SW 1271 (cell line): ENCODE measurements at places on chromosomes 2 and 18.

GRCh38 chr2:80255918-80256781 is 48.4 kb downstream of the LRRTM1 start:
- DNase-seq = no peak

GRCh38 chr2:138237667-138238384 is 263.7 kb upstream of the SPOPL start:
- no peak for DNase-seq

DNA sequence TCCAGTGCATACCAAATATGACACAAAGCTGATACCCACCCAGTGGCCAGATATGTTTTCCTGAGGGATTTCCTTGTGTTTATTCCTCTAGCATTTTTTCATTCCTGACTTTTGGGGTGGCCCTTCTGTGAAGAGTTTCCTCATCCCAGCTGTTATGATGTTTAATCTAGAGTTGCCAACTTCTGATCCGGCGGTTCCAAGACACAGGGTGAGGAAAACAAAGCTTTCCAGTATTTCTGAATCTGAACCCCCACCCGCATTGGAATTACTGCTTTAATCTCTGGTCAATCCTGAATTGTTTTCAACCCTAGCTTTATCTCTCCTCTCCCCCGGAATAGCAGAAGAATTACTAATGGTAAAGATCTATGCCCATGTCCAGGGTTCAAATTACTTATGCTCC is 39.2 kb upstream of the PNPT1 start:
- DNase-seq = no peak

DNA sequence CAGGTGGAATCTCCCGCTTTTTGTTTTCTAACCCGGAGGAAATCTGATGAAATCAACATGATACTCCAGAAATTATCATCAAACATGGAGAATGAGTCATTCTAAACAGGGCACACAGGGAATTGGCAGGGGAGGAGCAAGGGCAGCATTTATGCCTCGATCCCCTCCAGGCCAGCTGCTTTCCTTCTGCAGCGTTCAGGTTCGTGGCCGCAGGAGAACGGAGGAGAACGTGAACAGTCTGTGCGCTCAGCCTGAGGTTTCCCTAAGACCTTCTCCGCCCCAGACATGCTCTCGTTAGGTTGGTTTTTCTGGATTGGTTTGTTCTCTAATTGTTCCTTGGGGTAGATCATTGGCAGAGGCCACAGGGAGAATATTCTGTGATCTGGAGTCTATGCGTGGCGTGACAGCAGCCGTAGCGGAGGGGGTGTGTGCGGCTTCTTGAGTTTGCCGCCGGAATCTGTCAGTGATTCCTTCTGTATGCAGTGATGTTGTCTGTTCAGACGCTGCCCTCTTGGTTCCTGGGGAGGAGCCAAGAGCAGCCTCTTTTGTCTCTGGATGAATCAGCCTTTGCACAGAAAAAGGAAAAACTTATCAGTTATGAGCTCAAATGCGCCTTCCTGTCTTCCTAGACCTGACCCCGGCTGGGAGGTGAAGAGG is 75.9 kb downstream of the SH3BP4 start:
- DNase-seq = no peak

DNA sequence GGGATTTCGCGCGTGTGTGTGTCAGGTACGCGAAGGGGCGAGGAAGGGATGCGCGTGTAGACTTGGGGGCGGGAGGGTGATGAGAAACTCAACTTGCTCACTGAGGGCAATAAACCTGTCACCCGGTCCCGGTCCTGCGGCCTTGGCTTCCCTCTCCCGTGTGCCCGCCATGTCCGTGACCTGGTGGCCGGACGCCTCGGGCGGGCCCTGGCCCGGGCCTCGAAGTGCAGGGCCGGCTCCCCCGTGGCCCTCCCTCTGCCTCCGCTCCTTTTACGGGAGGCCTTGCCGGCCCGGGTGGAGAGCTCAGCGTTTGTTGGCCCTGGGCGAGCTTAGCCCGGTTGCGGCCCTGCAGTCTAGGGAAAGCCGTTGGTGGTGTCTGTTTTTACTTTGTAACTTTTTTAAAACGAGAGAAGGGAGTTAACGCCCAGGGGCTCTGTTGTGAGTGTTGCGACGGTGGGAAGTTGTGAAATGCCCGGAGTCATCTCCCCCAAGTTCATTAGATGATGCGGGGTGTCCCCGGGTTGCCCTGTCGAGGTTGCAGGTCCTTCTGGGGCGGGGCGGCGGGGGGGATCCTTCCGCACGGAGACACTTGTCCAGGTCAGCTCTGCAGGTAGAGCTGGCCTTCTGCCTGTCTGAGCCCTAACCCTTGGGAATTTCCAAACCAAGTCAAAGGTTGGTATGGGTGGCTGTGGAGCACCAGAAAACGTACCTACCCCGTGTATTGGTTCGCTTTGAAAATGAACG is 883 bp downstream of the SMCHD1 start:
- peak; percentile 25 for DNase-seq

DNA sequence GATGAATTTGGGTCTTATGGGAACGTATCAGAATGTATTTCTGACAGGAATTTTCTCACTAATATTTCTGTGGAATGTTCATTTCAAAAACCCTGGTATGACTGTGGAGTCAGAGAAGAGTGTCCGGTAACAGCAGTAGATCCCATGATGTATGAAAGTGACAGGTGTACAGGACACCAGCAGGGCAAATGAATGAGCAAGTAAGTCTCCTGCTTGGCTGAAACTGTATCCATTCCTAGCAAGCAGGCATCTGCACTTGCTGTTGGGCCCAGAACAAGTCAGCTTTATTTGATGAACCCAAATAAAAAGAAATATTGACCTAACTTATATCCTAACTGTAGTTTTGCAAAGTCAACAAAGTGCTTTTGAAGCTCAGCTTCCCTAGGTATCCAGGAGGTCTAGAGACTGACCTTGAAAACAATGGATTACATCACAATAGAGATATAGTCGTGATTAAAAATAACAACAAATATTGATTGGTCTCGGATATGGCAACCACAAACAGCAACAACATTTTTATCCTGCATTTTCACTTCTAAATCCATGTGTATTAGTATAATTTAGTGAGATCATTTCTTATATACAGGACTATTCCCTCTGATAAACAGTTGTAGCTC is 37.6 kb downstream of the NXPH2 start:
- no peak for DNase-seq

DNA sequence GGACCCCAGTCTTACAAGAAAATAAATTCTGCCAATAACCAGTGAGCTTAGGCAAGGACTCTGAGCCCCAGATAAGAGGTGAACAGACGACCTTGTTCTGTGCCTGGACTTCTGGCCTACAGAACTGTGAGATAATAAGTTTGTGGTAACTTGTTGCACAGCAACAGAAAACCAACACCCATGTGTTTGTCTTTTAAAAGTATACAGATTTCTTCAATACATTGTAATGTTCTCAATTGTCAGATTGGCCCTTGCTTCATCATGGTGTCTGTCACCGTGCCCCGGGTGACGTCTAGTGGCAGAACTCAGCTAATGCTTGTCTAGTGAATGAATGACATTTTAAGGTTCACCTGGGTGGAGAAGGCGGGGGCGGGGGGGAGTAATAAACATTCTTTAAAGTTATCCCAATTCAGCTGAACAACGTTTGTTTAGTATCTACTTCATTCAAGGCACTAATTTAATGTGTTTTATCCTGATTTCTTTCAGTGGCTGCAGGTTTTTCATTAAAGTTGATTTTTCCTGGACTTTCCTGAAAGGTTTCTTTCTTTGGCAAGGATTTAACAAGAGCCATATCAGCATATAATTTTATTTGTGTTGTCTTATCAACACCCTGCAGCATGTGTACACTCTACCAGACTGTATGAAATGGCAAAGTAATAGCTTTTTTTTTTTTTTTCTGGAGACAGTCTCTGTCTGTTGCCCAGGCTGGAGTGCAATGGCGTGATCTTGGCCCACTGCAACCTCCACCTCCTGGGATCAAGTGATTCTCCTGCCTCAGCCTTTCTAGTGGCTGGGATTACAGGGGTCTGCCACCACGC is 123.8 kb upstream of the DLX2 start:
- no peak for DNase-seq

- no peak for DNase-seq
These were observed 99.7 kb upstream of the CD302 start for GRCh38 chr2:159897720-159898119.

GRCh38 chr18:29406996-29407395 is 1230.1 kb upstream of the CDH2 start:
- no peak for DNase-seq

DNA sequence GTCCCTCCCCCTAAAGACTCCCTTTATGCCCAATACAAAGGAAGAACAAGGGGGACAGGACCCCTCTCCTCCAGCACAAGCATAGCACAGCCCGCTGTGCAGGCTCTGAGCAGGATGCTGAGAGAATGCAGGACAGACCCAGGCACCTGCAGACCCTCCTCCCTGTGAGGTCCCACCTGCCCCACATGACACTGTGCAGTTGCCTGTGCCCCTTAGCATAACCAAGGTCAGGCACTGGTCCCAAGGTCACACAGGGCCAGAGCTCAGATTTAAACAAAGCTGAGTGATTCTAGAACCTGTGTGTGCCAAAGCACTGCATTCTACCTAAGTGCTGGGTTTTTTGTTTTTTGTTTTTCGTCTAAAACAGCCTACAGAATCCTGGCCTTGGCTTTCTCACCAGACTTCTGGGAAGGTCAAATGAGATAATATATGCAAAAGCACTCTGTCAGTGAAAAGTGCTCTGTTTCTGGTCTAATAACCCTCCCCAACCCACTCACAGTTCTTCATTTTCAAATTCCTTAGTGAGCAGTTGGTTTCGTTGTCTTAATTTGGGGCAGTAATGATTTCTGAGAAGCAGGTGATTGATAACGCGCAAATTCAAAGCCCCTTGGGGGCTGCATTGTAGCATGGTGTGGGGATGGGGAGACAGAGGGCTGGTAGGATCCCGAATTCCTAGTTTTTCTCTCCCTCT is 125.7 kb downstream of the KCTD1 start:
- no peak for DNase-seq

DNA sequence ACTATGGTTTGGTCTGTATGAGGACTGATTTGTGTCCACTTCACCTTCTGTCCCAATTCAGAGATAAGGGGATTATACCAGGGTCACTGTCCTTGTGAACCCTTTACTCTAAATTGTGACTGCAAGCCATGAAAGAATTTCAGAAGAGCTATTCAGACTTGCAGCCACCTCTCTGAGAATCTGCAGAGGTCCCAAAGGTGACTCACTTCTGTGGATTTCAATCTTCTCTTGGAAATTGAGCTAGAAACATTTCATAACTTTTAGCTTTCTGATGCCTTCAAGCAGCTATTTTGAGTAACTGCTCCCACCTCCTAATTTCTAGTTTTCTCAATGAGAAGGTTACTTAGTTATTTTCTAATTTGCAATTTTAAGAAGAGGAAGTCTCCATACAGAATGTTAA is 1242.4 kb upstream of the ACVR2A start:
- no peak for DNase-seq

DNA sequence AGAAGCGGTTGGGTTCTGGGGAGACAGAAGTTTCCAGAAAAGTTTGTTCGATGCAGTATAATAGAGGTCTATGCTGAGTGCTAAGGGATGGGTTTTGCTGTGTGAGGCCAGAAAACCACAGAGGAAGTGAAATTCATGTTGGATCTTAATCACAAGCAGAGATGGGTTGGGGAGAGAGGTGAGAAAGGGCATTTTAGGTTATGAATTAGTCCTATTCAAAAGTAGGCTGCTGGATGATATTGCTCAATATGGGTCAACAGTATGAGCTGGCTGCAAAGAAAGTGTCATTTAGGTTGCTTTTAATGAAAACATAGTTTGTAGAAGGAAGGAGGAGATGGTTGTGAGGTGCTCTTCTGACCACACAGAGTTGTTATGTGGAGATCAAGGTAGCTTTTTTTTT is 118.8 kb upstream of the LHCGR start:
- no peak for DNase-seq

GRCh38 chr18:30658306-30658705 is 384.2 kb downstream of the DSC3 start:
- DNase-seq = no peak

GRCh38 chr2:134692499-134692898 is 26.3 kb downstream of the TMEM163 start:
- DNase-seq = no peak

GRCh38 chr2:46275995-46276394 is 21.2 kb upstream of the EPAS1 start:
- DNase-seq = no peak

DNA sequence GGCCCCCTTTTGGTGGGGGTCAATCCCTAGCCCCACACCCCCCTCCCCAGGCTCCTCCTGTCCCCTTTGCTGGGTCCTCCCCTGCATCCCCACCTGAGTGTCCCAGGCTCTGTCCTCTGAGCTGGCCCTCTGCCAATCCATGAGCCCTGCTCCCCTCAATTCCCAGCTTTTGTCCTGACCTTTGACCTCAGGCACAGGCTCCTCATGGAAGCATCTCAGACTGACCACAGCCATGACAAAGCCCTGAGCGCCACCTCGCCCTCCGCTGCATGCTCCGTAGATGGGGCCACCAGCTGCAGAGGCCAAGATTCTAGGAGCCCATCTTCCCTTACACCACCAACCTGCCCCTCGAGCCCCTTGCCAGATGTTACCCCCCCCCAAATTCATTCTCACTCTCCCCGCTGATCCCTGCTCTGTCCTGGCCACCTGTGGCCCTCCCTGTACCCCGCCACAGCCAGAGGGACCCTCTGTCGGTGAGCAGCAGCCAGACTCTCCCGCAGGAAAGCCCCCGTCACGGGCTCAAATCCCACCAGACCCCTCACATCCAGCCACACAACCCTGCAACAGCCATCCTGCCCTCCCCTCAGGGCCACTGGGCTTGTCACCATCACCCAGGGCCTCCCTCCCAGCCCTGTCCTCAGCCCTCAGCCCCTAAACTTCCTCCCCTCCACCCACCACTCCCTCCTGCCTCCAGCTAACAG is 206.0 kb downstream of the MGAT5 start:
- DNase-seq = no peak

DNA sequence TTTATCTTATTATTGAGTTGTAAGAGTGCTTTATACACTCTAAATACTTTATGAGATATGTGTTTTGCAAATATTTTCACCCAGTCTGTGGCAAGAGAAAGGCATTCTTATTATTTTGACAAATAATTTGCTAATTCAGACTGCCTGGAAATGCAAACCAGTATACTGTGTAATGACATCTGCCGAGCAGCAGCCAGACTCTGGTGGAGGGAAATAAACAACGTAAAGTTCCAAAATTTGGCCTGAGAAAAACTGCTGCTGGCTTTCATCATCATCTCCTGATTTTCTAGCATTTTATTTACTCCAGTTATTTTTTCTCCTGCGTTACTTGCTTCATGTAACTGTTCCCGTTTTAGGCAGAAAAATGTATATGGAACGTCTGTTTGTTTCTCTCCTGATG is 161.6 kb downstream of the RNF152 start:
- DNase-seq = no peak

GRCh38 chr2:24434541-24434940 is 56.5 kb upstream of the NCOA1 start:
- no peak for DNase-seq

- peak; percentile 40 for DNase-seq
These were observed 628 bp upstream of the PTPN2 start for GRCh38 chr18:12884406-12885323.

DNA sequence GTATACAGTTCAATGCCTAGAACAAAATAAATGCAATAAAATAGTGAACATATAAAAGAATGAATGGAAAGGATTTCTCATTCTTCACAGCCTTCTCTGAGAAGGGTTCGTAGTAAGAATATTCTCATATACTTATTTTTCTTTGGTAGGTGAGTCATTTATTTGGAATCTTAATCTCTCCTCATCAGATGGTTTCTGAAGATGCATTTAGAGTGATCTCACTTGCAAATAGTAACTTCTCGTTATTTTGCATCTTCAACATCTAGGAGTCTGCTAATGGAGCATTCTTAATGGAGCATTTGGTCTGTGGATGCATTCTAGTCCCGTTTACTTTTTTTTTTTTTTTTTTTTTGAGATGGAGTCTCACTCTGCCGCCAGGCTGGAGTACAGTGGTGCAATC is 3.9 kb downstream of the UBXN4 start:
- no peak for DNase-seq
